Calu3 (cell line): ENCODE measurements at places on chromosomes 7 and 10. TPM values are rescaled to one million over a fixed set of nuclear protein-coding genes. Genes with fewer than 3 reads are reported as not detected.

The OR6V1 gene
- not detected in 2 replicates for total RNA-seq

The TAS2R41 gene
- not detected in 2 replicates for total RNA-seq

The HDAC9 gene
- total RNA-seq, result 152 and 159 TPM in 2 replicates

GRCh38 chr7:137810248-137810647 is 36.5 kb downstream of the DGKI start:
- DNase-seq, result no peak

GRCh38 chr7:123120286-123120685 is 79.5 kb downstream of the SLC13A1 start:
- DNase-seq, result no peak

DNA sequence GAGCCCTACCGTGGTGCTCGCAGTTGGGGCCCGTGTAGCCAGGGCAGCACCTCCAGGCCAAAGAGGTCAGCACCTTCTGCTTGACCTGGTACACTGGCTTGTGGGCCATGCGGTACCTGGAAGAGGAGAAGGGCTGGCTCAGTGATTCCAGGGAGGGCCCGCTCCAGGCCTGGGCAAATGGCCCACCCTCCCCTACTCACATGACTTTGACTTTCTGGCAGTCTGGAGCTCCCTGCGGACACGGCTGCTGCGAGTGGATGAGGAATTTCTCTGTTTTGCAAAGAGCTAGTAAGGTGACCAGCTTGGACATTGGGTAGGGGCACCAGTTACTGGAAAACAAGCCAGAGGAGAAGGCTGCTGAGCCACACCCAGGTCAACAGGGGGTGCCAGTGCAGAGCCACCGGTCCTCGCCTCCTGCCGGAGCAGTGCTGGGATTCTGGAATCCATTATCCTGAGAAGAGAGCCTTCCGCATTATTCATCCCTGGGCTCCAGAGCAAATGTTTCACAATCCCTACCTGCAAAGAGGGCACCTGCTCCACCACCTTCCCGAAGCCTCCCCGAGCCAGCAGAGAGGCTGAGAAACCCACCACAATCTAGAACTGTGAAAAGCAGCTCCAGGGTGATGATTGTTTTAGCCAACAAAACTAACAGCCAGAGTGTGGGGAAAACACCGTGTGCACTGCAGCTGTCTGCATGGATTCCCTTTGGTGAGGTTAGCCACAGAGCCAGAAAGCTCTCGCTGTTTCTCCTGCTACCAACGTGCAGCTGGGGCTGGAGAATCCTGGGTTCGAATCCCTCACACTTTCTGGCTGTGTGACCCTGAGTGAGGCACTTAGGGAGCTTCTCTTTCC is 11.8 kb downstream of the MMRN2 start:
- DNase-seq, result peak; percentile 28

DNA sequence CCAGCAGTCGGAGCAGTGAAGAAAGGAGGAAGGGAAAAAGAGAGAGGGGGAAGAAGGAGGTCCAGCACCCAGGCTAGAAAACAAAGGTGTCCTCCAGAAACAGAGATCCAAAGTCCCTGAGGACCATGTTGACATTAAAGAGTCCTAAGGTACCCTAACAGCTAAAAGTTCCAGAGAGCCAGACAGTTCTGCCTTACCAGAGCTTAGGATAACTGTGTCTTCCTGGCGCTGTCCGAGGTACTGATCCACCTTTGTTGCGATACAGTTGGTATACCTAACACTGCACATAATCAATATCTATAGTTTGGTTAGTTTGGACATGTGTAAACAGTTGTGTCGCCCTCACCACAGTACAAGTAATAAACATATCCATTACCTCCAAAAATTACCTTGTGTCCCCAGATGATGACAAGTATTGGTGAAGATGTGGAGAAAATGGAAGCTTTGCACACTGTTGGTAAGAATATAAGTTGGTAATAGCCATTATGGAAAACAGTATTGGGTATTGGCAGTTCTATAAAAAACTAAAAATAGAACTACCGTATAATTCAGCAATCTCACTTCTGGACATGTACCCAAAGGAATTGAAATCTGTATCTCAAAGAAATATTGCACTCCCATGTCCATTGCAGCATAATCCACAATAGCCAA is 59.8 kb downstream of the GRID1 start:
- DNase-seq, result peak; percentile 13

- no peak for DNase-seq
These were observed 199.5 kb upstream of the PPP2R2D start for GRCh38 chr10:131701131-131701947.

- peak; percentile 7 for DNase-seq
These were observed 130.5 kb downstream of the CDK14 start for GRCh38 chr7:90726623-90727022.

DNA sequence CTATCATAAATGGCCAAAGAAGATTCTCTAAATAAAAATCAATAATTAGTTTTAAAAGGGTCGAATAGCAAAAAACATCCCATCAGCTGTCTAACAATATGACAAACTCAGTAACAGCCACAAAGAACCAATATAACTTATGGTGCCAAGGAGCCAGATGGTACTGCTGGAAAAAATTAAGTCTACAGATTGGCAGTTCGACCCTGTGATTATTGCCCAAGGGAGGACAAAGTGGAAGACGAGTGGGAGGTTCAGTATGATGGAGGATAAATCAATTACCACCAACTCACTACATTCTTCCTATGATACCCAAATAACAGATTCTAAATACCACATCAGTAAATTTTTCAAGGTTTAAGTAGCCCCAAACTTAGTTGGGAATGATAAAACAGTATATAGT is 49.0 kb downstream of the SKAP2 start:
- DNase-seq, result no peak
